Stimulated activated CD4-positive, alpha-beta T cell treated with anti-CD3 and anti-CD28 coated beads, Interleukin-1b, Interleukin-23, amount 100 ng/mL, for 1 hour (primary cell): ENCODE measurements at places on chromosomes 5 and 9.

GRCh38 chr9:121322037-121322736, 47.9 kb downstream of the STOM start:
- no peak for DNase-seq

DNA sequence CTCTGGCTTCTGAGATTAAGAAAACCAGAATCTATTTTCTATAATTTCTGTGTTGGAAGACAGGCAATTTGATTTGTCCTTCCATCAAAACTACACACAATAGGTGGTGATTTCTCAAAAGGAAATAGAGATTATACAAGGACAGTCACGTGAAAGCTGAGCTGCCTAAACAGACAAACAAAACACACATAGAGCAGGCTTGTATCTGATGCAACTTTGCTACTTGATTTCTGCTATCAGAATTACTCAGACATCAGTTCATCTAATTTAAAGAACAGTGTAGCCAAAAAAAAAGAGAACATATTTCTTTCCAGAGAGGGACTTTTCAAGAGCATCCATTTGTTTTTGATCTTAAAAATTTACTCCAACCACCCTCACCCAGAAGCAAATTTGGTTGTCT, 2128.3 kb upstream of the C9orf72 start:
- DNase-seq, result no peak

GRCh38 chr5:147966829-147967228, 60.5 kb upstream of the C5orf46 start:
- no peak for DNase-seq

- DNase-seq, result no peak
Observed at GRCh38 chr5:42854795-42855194, 43.1 kb upstream of the SELENOP start.
